ENCODE measurements at places on chromosomes 2 and 18.

DNA sequence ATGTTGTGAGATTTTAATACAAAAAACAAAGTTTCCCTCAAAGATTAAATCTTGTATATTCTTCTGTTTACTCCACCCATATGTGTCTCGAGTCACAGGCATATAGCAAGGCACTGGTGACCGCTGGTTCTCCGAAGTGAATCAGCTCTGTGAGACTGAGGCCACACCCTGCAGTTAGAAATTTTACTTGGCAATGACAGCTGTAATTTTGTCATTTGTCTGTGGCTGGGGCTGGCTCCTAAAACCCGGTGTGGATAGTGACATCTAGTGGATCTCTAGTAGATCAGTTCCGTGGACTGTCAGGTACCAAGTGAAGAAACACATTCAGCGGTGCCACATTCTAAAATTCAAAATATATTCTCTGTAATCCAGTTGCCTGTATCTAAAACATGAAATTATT is 278.0 kb downstream of the NEDD4L start:
- peak; percentile 10 for DNase-seq

GRCh38 chr2:23506531-23507266 is 121.7 kb downstream of the KLHL29 start:
- no peak for DNase-seq

- DNase-seq: no peak
Measured at GRCh38 chr18:11322716-11323115, 173.3 kb upstream of the PIEZO2 start.

DNA sequence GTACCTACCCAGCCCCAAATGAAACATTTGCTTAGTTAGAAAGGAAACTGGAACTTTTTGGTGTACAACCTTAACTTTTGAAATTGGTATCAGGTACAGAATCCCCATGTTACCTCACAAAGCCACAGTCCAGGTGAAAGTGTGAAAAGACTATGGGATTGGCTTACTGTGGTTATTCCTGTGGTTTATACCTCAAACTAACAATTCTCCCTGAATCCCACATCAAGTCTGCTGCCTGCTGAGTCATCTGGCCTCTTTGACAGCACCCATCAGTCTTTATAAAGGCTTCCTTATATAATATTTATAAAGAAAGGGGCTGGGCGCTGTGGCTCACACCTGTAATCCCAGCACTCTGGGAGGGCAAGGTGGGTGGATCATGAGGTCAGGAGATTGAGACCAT is 164.6 kb downstream of the TMEM247 start:
- no peak for DNase-seq

DNA sequence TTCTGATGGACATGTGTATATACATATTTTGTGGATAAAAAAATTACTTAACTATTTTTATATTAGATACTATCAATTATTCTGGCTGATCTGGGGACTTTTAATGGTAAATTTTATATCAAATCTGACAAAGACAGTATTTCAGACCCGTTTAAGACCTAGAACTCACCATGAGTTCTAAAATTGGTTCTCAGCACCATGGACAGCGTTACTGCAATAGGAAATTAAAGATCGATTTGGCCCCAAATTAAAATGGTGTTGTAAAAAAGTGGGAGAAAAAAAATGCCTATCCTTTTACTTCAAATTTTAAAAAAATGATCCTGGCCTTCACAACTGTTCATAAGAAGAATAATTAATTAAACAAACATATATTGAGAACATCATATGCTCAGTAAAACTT is 919 bp upstream of the SCN2A start:
- no peak for DNase-seq

GRCh38 chr2:214246417-214246816 is 164.4 kb upstream of the VWC2L start:
- DNase-seq: no peak

- DNase-seq: no peak
Measured at GRCh38 chr18:12315911-12316310, 7.9 kb downstream of the TUBB6 start.

GRCh38 chr2:241030333-241030680 is 31.9 kb downstream of the SNED1 start:
- no peak for DNase-seq

- no peak for DNase-seq
Measured at GRCh38 chr2:40258135-40258457, 193.8 kb downstream of the SLC8A1 start.

GRCh38 chr2:30177440-30177839 is 30.6 kb downstream of the YPEL5 start:
- DNase-seq: no peak

- DNase-seq: no peak
Measured at GRCh38 chr2:223877721-223878410, 40.5 kb upstream of the AP1S3 start.

DNA sequence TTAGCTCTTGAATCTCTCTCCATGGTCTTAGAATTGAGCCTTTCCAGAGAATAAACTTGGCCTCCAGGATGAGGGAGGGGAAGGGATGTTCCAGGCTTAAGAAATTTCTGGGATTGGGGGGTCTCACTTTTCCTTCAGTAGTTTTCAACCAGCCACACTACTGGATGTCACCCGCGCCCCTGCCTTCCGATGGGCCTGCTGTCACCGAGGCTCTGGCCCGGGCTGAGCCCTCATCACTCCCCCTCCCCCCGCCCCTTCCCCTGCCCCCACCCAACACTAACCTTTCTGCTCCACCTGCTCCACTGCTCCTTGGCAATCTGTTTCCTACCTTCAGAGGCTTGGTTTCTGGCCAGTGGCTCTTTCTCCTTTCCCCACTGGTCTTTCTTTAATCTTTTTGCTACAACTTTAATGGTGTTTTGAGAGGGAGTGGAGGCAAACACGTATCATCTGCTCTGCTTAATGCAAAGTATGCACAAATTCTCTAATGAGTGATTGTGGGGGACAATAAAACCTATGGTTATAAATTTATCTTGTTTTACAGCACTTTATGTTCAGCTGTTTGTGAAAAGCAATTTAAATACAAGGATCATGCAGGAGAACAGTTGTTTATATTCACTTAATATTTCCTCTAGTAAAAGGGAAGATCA is 155.1 kb downstream of the WDSUB1 start:
- DNase-seq: no peak

DNA sequence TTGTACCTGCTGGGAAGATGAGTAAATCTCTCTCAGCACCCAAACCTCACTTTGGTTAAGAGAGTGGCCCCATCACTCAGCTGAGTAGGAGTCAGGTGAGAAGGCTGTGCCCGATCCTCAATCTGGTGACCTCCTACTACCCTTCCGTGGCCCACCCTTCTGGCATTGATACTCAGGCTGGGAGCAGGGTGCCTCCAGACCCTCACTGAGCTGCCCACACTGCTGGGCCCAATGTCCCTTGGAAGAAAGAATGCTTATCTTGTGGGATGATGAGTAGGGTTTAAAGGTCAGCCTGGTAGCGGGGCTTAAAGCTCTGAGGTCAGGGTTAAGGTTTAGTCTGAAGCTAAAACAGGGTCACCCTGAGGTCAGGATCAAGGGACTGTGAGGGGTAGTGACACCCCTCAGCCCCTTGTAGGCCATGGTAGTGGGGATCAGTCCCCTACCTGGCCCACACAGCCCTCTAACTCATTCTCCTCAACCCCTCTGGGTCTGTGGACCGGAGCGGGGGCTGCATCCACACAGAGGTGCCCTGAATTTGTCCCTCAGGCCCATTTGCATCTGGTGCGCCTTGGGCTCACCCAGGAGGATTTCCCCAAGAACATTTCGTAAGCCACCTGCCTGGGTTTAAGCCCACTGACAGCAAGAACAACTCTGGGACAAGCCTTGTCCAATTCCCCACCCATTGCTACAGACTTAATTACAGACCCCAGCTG is 123.8 kb downstream of the CYP26B1 start:
- no peak for DNase-seq

DNA sequence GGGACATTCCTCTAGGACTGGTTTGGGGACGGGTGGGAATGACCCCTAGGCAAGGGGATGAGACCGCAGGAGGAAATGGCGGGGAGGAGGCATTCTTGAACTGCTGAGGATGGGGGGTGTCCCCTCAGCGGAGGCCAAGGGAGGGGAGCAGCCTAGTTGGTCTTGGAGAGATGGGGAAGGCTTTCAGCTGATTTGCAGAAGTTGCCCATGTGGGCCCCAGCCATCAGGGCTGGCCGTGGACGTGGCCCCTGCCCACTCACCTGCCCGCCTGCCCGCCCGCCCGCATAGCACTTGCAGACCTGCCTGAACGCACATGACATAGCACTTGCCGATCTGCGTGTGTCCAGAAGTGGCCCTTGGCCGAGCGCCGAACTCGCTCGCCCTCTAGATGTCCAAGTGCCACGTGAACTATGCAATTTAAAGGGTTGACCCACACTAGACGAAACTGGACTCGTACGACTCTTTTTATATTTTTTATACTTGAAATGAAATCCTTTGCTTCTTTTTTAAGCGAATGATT is 4.9 kb downstream of the INHBB start:
- DNase-seq: no peak

DNA sequence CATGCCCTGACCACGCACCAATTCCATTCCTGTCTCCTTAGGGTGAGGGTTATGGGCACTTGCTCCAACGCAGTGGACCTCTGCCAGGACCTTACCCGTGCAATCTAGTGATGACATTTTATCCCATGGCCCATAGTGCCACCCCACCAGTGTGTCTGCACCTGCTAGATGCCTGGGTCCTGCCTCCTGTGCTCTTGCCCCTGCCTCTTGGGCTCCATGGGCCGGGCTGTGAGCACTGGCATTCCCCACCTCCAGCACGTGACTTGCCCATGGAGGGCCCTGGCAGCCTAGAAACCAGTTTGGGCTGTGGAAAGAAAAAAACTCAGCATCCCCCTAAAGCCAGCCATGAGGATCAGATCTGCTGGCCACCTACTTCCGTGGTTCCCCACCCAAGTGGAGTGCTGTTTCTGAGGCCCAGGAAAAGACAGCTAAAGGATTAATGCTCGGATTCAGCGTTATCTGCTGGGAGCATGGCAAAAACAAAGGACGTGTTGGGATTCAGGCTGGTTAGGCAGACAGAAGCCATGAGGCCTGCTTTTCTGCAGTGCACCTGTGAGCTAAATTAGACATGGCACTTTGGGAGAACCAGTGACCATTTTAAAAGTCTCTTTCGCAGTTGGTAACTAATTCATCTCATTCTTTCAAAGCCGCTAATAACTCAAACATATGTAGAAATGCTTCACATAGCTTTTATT is 129.2 kb downstream of the ALPK2 start:
- no peak for DNase-seq

GRCh38 chr2:111923276-111923804 is 24.9 kb downstream of the MERTK start:
- no peak for DNase-seq

DNA sequence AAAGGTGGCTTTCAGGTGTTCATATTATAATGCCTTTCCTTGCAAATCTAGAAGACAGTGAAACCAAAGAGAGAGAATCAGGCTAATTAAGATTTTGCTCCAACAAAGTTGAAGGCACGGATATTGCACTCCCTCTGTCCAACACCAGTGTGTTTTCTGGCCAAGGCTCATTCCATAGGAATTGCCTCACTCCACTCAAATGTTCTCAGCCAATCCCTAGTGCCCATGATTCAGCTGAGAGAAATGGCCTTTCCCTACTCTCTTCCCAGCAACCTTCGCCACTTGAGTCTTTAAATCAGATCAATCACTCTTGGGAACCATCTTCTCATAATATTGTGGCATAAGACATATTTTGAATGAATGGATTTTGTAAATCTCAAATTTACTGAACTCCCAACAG is 768.2 kb upstream of the ACVR2A start:
- DNase-seq: no peak

GRCh38 chr2:202760848-202761247 is 110.7 kb downstream of the ICA1L start:
- DNase-seq: no peak

DNA sequence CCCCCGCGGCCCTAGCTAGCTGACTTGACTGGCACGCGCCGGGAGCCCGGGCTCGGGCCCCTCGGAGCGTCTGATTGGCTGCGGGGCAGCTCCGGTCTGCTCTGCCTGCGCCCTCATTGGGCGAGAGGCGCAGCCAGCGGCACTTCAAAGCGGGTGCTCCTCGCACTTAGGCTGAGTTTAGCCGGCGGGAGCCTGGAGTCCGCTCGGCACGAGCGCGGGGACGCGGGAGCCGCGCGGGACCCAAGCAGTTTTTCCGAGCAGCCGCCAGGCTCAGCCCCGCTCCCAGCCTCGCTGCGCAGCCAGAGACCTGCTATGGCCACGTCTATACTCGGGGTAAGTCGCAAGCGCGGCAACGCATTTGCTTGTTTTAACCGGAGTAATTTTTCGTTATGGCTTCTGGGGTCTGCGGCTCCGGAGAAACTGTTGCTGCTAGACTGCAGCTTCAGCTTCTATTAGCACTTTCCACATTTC is at the start of gene SP9:
SP9 (plus strand) TSS at position 174 of the 471 bp plus-strand sequence; CDS start at position 313, 139 bp downstream.
- no peak for DNase-seq

- DNase-seq: no peak
Measured at GRCh38 chr2:45981384-45981930, 315.8 kb upstream of the EPAS1 start.

GRCh38 chr2:45953376-45954027 is 302.0 kb downstream of the PRKCE start:
- DNase-seq: no peak

GRCh38 chr2:44479127-44479887 is 117.6 kb downstream of the CAMKMT start:
- DNase-seq: no peak

- DNase-seq: no peak
Measured at GRCh38 chr2:108988796-108989713, at the start of gene EDAR. Gene EDAR, minus strand, starts transcription at chr2:108989220. Its CDS starts 58,206 bp downstream, at chr2:108931014.

DNA sequence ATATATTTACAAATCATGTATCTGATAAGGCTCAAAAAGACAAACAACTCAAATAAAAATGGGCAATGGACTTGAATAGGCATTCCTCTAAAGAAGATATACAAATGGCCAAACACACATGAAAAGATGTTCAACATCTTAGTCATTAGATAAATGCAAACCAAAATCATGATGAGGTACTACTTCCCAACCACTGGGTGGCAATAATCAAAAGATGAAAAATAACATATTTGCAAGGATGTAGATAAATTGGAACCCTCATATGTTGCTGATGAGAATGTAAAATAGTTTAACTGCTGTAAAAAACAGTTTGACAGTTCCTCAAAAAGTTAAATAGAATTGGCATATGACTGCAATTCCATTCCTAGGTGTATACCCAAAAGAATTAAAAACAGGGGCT is 132.3 kb downstream of the TTC32 start:
- no peak for DNase-seq

DNA sequence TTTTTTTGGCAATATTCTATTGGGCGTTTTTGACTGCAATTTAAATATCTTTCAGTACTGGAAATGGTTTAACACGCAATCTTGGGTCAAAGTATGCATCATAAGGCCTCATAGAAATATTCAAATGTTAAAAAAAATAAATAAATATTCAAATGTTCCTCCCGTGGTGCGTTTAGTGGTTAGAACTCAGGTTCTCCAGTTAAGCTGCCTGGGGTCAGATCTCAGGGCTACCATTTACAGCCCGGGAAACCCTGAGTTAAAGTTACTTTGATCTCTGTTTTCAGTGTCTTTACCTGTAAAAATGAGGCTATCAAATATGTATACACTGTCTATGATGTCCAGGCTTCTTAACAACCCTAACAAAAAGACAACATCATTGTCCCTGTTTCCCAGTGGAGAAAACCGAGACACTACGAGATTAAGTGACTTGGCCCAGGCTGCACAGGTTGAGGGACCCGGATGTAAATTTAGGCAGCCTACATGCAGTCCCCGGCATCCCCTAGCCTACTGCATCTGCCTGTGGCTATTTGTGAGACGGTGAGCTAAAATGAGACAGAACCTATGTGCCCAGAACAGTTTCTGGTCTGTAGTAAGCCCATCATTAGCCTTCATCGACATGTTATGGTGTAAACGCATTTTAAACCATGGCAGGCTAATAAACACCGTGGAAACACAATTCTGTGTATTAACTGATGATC is 1.7 kb downstream of the FHL2 start:
- no peak for DNase-seq
